Bone marrow (tissue), 2 donors: ENCODE measurements at places on chromosomes 12 and 14.

GRCh38 chr12:26800858-26801257 lies 32.1 kb downstream of the ITPR2 start:
- DNase-seq, result no peak

- DNase-seq, result no peak
These were observed 15.0 kb downstream of the CSRP2 start for GRCh38 chr12:76863837-76864236.

GRCh38 chr12:45637706-45638105 lies 91.8 kb upstream of the ARID2 start:
- DNase-seq, result no peak

DNA sequence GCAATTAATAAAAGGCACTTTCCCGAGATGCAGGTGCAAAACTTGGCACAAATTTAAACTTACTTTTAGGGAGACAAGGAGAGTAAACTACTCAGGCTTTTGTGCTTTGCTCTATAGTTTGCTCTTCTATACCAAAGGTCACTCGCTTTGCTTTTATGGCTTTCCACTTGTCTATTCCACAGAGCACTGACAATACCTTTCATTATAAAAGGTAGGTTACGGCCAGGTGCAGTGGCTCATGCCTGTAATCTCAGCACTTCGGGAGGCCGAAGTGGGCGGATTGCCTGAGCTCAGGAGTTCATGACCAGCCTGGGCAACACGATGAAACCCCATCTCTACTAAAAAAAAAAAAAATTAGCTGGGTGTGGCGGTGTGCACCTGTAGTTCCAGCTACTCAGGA lies 32.9 kb downstream of the ALKBH1 start:
- DNase-seq, result no peak
